ENCODE measurements at places on chromosomes 3 and 15.

DNA sequence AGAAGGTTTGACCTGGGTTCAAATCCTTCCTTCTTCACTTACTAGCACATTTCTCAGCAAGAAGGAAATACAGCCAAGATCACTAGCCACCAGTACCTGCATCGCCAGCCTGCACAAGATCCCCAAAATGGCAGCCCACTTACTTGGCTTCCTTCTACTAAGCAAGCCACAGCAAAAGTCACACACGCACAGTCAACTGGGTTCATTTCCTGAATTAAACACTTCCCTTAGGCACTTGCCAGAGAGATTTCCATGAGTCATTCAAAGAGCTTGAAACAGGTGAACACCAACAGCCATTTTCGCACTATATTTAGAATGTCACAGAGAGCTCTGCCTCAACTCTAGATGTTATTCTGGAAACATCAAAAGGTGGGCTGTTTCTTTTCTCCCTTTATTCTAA lies 42.6 kb downstream of the MGLL start:
- no peak for DNase-seq

DNA sequence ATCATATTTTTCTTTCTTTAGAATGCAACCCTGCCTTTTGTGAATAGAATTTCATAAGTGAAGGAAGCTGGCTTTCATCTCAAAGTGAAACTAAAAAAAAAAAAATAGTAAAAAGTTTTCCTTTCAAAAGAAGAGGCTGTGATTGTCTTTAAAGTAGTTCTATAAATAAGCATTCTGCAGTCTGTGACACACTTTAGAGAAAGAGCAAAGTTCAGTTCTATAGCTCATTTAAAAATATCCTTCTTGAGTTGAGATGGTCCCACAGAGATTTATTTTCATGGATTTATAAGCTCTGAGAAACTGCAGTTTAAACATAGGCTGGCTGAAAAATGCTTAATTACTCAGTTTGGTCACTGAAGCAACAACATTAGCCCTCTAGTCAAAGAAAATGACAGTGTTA lies 36.1 kb upstream of the CNTN6 start:
- no peak for DNase-seq

DNA sequence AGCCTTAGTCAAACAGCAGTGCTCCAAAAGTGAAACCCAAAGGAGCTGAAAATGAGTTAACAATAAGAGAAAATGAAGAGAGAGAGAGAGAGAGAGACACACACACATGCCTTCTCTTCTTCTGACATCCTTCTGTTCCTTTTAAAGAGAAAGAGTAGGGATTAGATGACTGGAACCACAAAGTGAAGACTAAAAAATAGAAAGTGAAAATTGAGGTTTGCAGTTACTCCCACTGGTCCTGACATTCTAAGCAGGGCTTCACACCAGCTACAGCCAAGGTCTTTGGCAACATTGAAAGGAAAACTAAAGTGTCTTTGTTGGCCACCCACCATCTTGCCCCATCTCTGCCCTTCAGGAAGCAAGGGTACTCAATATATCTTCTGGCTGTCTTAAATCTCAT lies 59.2 kb downstream of the USP50 start:
- DNase-seq: no peak

DNA sequence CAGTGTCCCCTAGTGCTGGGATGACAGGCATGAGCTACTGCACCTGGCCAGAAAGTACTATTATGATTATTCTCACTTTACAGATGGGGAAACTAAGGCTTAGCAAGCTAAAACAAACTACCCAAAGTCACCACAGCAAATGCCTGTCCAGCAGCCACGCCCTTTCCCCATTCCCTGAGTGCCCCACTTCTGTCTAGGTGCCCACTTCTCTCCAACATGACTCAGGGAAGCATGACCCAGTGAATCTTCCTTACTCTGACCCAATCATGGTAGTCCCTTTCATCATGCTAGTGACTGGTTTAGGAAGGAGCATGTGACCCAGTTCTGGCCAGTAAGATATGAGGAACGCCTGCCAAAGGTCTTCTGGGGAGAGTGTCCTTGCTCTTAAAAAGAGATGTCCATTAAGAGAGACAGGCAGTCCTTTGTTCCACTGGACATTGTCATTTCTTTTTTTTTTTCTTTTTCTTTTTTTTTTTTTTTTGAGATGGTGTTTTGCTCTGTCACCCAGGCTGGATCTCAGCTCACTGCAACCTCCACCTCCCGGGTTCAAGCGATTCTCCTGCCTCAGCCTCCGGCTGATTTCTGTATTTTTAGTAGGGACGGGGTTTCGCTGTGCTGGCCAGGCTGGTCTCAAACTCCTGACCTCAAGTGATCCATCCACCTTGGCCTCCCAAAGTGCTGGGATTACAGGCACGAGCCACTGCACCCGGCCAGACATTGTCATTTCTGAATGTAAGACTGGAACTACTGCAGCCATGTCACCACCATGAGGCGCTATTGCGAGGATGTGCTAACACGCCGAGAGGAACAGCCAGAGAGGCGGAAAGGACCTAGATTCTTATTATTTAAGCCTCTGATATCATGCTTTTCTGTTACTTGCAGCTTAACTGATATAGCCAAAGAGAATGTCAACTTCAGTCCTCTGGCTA lies 19.8 kb downstream of the MEGF11 start:
- no peak for DNase-seq

GRCh38 chr15:64185146-64185911 lies 22.5 kb upstream of the PPIB start:
- DNase-seq: no peak

- DNase-seq: no peak
Observed at GRCh38 chr3:103440539-103441203, 1005.9 kb downstream of the ZPLD1 start.
